ENCODE measurements at places on chromosomes 4 and X.

DNA sequence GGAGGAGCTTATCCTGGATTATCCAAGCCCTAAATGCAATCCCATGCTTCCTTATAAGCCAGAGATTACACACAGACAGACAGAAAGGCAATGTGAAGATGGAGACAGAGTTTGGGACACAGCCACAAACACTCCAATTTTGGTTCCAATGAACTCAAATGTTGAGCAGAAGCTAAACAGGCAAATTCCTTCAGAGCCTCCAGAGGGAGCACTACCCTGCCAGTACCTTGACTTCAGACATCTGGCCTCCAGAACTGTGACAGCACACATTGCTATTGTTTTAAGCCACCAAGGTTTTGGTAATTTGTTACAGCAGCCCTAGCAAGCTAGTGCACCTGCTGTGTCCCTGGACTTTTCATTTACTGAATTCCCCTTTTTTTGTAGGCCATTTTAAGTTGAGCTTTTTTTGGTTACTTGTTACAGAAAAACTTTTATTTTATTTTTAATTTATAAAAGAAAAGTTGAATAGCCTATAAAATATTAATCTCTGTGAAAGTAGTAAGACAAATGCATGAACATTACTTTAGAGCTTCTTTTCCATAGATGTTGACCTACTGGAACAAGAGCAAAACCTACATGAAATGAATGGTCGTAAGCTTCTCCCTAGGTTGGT is 33.4 kb upstream of the SRD5A3 start:
- no peaks in the 10 kb centered on the region for H3K27me3 ChIP-seq
- H3K4me1 ChIP-seq = no peaks in the 10 kb centered on the region
- no peaks in the 10 kb centered on the region for H3K36me3 ChIP-seq
- peak; percentile 39 for DNase-seq
- no peak overlapping the region for H3K4me3 ChIP-seq
- no peak overlapping the region for H3K27ac ChIP-seq

GRCh38 chrX:100404851-100405250 is 5.2 kb downstream of the PCDH19 start:
- H3K4me3 ChIP-seq = no peak overlapping the region
- peaks cover 62% of the 10 kb centered on the region for H3K27me3 ChIP-seq
- H3K4me1 ChIP-seq = 0 out of 2 replicates have a peak, but pooled peaks cover 2% of the 10 kb centered on the region
- no peaks in the 10 kb centered on the region for H3K36me3 ChIP-seq
- no peak for DNase-seq

DNA sequence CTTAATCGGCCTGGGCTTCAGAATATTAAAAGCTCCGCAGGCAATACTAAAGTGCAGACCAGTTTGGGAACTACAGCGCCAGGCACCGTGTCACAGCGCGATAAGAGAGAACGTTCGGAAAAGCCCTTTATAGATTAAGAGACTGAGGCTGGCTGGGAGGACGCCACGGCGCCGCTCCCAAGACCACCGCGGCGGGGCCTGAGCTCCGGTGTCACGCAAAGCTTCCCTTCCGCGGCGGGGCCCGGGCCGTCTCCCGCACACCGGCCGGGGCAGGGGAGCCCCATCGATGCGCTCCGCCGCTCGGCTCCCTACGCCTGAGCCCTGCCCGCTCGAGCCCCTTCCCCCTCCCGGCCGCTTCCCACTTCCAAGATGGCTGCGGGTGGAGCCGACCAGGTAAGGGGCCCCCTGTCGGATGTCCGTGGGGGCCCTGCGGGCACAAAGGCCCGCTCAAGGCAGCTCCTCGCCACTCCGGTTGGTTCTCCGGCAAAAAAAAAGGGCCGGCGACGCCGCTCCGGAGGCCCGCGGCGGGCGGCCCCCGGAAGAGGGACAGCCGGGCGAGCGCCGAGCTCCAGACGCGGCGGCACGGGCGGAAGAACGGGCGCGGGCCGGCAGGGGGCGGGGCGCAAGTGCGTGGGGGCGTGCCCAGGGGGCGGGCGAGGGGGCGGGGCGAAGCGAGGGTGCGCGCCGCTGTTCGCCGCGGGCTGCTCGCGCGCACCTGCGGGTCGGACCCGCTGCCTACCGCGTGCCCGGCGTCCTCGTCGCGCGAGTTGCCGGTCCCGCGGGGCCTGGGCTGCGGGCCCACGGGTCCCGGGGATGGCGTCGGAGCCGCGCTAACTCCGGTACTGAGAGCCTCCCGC is at the start of gene TBC1D14:
Gene TBC1D14, plus strand, starts transcription at position 714 of the 857 bp plus-strand sequence. CDS start 13,564 bp downstream, outside the sequence.
- H3K36me3 ChIP-seq = no peaks in the 10 kb centered on the region
- H3K27ac ChIP-seq = no peak within 1 kb of the TSS
- no peaks in the 10 kb centered on the region for H3K27me3 ChIP-seq

- no peak overlapping the region for H3K4me3 ChIP-seq
- no peak for DNase-seq
- H3K27ac ChIP-seq = no peak overlapping the region
- H3K36me3 ChIP-seq = no peaks in the 10 kb centered on the region
- H3K27me3 ChIP-seq = no peaks in the 10 kb centered on the region
These were observed 550.5 kb upstream of the DIPK2B start for GRCh38 chrX:45751156-45751555.

- no peaks in the 10 kb centered on the region for H3K36me3 ChIP-seq
- H3K4me1 ChIP-seq = no peaks in the 10 kb centered on the region
- H3K27ac ChIP-seq = no peak overlapping the region
- no peak overlapping the region for H3K4me3 ChIP-seq
- H3K27me3 ChIP-seq = no peaks in the 10 kb centered on the region
These were observed 127.7 kb downstream of the SLC7A11 start for GRCh38 chr4:138114434-138114833.

GRCh38 chr4:10490996-10491395 is 33.8 kb upstream of the ZNF518B start:
- no peak overlapping the region for H3K4me3 ChIP-seq

DNA sequence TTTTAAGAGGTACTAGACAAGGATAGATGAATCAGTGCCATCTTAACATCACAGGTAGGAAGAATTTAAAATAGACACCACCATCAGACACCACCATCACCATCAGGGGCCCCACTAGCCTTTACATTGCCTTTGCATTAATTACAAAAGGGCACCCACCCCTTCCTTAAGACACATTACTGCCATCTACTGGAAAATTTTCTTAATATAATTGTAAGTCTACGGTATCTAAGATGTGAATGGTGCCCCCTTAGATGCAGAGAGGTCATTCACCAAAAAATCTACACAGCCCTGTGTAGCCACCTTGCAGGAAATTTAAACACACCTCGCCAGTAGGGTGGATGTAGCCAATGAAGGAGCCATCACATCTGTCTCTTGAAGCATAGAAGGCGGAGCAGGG is 184.1 kb downstream of the MID1IP1 start:
- no peak for DNase-seq
- H3K4me3 ChIP-seq = no peak overlapping the region
- H3K27ac ChIP-seq = no peak overlapping the region
- no peaks in the 10 kb centered on the region for H3K36me3 ChIP-seq

DNA sequence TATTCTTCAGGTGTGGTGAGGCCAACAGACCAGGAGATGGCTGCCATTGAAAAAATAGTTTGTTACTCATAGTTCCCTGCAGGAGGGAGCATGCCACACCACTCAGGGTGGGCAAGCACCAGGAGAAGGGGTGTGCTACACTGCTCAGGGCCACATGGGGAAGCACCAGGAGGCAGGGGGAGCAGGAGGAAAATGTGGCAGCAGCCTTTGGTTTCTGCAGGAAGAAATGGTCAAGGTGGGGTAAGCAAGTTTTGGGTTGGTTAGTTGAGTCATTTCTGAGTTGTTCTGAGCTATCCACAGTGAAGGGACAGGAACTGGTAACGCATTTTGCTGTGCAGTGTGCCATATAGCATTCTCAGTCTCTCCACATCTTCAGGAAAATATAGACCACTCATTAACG is 23.8 kb downstream of the FGFBP1 start:
- no peak for DNase-seq
- H3K27me3 ChIP-seq = no peaks in the 10 kb centered on the region
- H3K4me3 ChIP-seq = no peak overlapping the region
- H3K27ac ChIP-seq = no peak overlapping the region
- no peaks in the 10 kb centered on the region for H3K4me1 ChIP-seq
- H3K36me3 ChIP-seq = no peaks in the 10 kb centered on the region

DNA sequence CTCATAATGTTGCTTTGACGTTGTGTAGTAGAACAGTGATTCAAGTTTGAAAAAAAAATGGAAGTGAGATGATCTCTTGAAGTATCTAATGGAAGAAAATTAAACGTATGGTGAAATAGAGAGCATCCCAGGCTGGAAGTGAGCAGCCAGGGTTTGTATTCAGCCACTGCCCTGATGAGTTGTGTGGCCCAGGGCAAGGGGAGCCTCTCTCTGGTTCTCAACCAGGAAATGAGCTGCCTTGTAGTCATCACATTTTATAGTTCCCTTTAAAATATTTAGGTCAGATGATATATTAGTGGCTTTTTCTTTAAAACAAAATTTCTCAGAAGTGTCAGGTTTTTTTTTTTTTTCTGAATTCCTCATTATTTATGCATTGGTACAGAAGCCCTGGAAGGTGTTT is 150.3 kb downstream of the GPAT3 start:
- no peak overlapping the region for H3K4me3 ChIP-seq
- no peaks in the 10 kb centered on the region for H3K4me1 ChIP-seq
- no peak for DNase-seq

GRCh38 chr4:52551487-52551886 is 107.6 kb downstream of the USP46 start:
- no peak overlapping the region for H3K4me3 ChIP-seq
- no peak overlapping the region for H3K27ac ChIP-seq
- no peaks in the 10 kb centered on the region for H3K4me1 ChIP-seq
- DNase-seq = no peak

- H3K4me1 ChIP-seq = no peaks in the 10 kb centered on the region
- no peak for DNase-seq
- no peaks in the 10 kb centered on the region for H3K27me3 ChIP-seq
- no peak overlapping the region for H3K27ac ChIP-seq
- H3K36me3 ChIP-seq = peaks cover 2% of the 10 kb centered on the region
These were observed 79.1 kb upstream of the TFDP3 start for GRCh38 chrX:133297284-133297683.

DNA sequence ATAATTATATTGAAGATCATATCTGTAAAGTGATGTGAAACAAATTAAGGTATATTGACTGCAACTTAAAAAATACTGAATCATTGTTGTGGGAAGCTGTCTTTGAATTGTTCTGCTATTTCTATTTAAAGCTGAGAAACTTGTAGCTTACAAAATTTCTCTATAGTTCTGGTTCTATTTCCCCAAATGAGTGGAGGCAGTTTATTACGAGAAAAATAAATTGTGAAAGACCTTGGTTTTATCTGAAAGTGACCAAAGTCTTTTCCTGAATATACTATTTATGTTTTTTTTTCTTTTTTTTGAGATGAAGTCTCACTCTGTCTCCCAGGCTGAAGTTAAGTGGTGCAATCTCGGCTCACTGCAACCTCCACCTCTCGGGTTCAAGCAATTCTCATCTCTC is 165.4 kb downstream of the SH3BGRL start:
- H3K27ac ChIP-seq = no peak overlapping the region
- no peaks in the 10 kb centered on the region for H3K36me3 ChIP-seq
- H3K4me3 ChIP-seq = no peak overlapping the region
- no peaks in the 10 kb centered on the region for H3K27me3 ChIP-seq
- no peak for DNase-seq

GRCh38 chrX:16335181-16335580 is 167.9 kb downstream of the MAGEB17 start:
- no peaks in the 10 kb centered on the region for H3K27me3 ChIP-seq
- no peak for DNase-seq
- no peak overlapping the region for H3K4me3 ChIP-seq

GRCh38 chr4:113851816-113852215 is 90.3 kb upstream of the CAMK2D start:
- H3K4me3 ChIP-seq = no peak overlapping the region
- no peaks in the 10 kb centered on the region for H3K4me1 ChIP-seq
- H3K36me3 ChIP-seq = no peaks in the 10 kb centered on the region
- H3K27ac ChIP-seq = no peak overlapping the region
